Type B pancreatic cell (in vitro differentiated cells): ENCODE measurements at places on chromosomes 1 and 21. TPM values are rescaled to one million over a fixed set of nuclear protein-coding genes. Genes with fewer than 3 reads are reported as not detected.
A peak's percentile ranks its signal among the peaks of the same experiment; 100 is the strongest.

Gene PPM1J
- 2.5 and 2.6 TPM in 2 replicates for total RNA-seq

Gene MYBPHL
- 0.48 and 0.60 TPM in 2 replicates for total RNA-seq

Gene CTSK
- 4.1 and 16.7 TPM in 2 replicates for total RNA-seq

Gene CCDC30
- 6.9 and 9.3 TPM in 2 replicates for total RNA-seq

Gene LCE2C
- not detected in 2 replicates for total RNA-seq

DNA sequence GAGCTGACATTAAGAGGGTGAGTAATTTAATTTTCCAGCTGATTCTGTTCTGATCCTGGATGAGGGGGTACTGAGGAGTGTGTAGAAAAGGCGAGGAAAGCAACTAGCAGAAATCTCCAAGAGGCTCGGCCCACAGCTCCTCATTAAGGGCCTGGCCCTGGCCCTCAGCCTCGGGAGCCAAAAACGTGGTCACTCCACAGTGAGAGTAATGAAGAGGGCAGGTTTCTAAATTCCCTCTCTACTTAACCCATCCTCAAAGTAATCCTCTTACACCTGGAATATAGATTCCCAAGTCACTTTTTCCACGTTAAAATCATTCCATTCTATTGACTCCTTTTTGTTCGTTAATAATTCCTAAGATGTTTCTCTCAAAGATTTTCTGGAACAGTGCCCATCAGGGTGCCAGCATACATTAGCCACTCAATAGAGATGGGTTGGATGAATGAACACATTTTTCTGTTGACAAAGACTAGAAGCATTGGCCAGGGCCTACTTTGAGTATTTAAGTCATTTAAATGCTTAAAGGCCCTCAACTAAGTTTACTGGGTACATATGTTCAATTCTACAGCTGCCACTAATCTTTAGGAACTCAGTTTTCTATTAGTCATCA, 1.1 kb upstream of the COL11A1 start:
- peak overlapping the region; percentile 90 for H3K4me3 ChIP-seq
- peak overlapping the region; percentile 22 for H3K27ac ChIP-seq
- no peak for DNase-seq
- peaks cover 42% of the 10 kb centered on the region for H3K27me3 ChIP-seq

- H3K4me3 ChIP-seq: no peak overlapping the region
- peaks cover 12% of the 10 kb centered on the region for H3K27me3 ChIP-seq
- H3K36me3 ChIP-seq: peaks cover 10% of the 10 kb centered on the region
Observed at GRCh38 chr21:42289926-42290325, 25.3 kb downstream of the TFF3 start.

DNA sequence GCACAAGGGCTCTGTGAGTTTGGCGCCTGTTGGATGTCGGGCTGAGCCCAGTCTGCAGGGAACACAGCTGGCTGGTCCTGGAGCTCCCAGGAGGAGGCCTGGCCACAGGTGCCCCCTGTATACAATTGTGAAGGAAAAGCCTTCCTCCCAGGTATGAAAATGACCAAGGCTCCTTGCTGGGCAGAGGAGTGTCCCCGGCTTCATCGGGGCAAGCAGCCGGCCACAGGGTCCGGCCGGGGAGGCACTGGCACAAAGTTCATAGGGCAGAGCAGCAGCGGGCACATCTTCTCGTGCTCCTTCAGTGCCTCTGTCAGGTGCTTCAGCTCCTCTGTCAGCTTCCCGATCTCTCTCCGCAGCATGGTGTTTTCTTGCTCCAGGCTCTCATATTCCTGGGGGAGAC, 13.0 kb downstream of the BATF3 start:
- no peak overlapping the region for H3K27ac ChIP-seq
- H3K4me1 ChIP-seq: no peaks in the 10 kb centered on the region

DNA sequence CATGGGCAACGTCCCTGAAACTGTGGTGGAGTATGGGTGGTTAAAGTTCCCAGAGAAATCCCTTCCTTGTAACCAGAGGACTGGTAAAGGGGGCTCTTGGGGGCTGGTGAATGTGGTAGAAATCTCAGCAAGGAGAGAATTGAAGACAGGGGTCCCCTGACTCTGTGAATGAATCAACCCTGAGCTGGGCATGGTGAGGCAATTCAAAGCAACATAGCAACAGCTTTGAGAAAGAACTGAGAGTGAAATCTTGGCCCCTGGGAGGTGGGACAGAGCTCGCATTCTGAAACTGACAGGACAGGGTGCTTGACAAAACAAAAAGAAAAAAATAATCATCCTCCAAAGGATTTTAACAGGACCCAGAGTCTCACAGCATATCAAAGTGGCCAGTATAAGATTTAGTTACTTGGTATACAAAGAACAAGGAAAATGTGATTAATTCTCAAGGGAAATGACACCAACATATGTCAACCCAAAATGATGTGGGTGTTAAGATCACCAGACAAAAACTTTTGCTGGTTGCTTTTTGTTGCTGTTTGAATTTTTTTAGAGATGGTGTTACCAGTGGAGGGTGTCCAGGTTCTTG, 11.7 kb upstream of the SUMO3 start:
- H3K27ac ChIP-seq: no peak overlapping the region
- no peak overlapping the region for H3K4me3 ChIP-seq
- no peaks in the 10 kb centered on the region for H3K36me3 ChIP-seq
- no peaks in the 10 kb centered on the region for H3K4me1 ChIP-seq
- no peak for DNase-seq
- H3K27me3 ChIP-seq: peaks cover 3% of the 10 kb centered on the region

DNA sequence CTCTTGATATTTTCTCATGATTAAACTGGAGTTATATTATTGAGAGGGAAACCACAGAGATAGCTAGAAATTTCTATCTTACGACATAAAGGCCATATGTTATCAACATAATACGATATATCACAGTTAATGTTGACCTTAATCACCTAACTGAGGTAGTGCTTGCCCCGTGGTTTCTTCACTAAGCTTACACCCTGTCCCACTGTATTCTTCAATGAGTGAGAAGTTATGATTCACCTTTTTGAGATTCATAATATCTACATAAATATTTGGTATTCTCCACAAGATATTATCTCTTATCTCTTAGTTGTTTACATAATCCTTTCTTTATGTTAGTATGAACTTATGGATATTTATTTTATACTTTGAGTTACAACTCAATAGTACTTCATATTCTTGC, 1714.1 kb downstream of the BRINP3 start:
- no peaks in the 10 kb centered on the region for H3K36me3 ChIP-seq
- no peaks in the 10 kb centered on the region for H3K27me3 ChIP-seq
- no peaks in the 10 kb centered on the region for H3K4me1 ChIP-seq
- no peak for DNase-seq
- no peak overlapping the region for H3K27ac ChIP-seq
- H3K4me3 ChIP-seq: no peak overlapping the region

GRCh38 chr1:200042552-200043335, 15.2 kb downstream of the NR5A2 start:
- H3K4me1 ChIP-seq: peaks cover 33% of the 10 kb centered on the region
- peak overlapping the region; percentile 53 for H3K27ac ChIP-seq
- H3K27me3 ChIP-seq: peaks cover 64% of the 10 kb centered on the region
- peak overlapping the region; percentile 91 for H3K4me3 ChIP-seq
- peaks cover 5% of the 10 kb centered on the region for H3K36me3 ChIP-seq
- no peak for DNase-seq

- H3K27me3 ChIP-seq: no peaks in the 10 kb centered on the region
- H3K4me1 ChIP-seq: peaks cover 6% of the 10 kb centered on the region
- DNase-seq: no peak
- no peaks in the 10 kb centered on the region for H3K36me3 ChIP-seq
Observed at GRCh38 chr1:244063498-244063897, 12.4 kb downstream of the ZBTB18 start.

DNA sequence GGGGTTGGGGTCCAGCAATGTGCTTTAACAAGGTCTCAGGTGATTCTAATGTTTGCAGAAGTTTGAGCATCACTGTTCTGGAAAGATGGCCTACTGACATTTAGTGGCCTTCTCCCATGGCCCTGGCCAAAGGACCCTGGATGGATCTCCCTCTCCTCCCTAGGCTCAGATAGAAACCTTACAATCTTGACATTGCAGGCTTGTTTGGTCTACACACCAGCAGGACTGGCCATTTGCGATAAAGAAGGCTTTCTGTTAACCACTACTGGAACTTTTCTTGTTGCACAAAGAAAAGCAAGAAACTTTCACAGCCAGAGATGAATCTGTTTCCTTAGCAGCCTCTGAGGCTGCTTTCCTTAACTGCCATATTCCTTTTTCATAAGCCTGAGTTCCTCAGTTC, 6.2 kb downstream of the DNALI1 start:
- no peaks in the 10 kb centered on the region for H3K27me3 ChIP-seq
- H3K27ac ChIP-seq: no peak overlapping the region
- no peak overlapping the region for H3K4me3 ChIP-seq
- peaks cover 6% of the 10 kb centered on the region for H3K4me1 ChIP-seq
- peaks cover 8% of the 10 kb centered on the region for H3K36me3 ChIP-seq

GRCh38 chr21:38489271-38489652, 9.0 kb downstream of the ERG start:
- no peak for DNase-seq
- H3K27ac ChIP-seq: no peak overlapping the region
- H3K4me3 ChIP-seq: no peak overlapping the region
- no peaks in the 10 kb centered on the region for H3K27me3 ChIP-seq
